ENCODE measurements at places on chromosomes 2 and 18.
A peak's percentile ranks its signal among the peaks of the same experiment; 100 is the strongest.

DNA sequence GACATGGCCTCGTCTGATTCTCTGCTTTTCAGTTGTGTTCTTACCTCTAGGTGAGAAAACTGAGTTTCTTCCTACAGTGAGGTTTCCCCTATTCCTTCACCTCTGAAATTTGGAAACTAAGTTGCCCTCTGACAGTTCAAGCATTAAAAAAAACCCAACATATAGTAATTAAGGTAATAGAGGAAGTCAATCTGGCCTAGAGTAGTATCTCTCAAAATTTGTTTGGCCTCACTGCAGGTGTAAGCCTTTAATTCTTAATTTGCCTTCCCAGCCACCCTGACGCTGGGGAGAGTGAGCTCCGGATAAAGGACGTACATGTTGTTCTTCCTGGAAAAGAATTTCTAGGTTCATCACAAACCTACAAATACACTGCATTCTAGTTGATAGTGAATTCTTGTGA lies 1.4 kb downstream of the CAD start:
- DNase-seq = no peak

DNA sequence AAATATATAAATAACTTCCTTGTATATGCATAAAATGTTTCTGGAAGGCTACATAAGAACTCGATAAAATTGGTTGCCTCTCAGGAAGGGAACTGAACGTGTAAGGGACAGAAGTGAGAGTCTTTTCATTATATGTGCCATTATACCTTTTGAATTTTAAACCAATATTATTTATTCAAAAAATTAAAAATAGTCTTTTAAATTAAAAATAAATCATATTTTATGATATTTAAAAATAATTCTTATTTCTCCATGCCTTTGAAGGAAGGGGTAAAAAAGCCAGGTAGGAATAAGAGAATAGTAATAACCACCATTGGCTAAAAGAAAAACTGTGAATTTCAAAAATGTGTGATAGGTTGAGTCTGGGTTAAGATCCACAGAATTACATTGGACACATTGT lies 45.7 kb upstream of the C2orf74 start:
- no peak for DNase-seq

DNA sequence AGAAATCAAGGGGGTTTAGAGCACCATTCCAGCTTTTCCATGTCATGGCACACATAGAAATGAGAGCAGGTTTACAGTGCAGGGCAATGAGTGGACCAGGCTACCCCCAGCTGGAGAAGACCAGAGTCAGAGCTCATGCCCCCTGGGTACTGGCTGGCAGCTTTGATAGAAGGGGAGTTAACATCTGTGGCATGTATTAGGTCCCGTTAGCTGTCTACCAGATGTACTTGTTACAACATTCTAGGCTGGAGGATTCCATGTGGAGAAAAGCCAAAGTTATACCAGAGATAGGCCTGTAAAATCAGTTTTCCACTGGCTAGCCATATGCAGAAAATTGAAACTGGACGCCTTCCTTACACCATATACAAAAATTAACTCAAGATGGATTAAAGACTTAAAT lies 109.2 kb downstream of the CCDC85A start:
- DNase-seq = no peak

GRCh38 chr2:146444085-146444484 lies 1400.7 kb upstream of the ACVR2A start:
- DNase-seq = no peak

- DNase-seq = no peak
Measured at GRCh38 chr2:9809448-9810088, 33.7 kb upstream of the TAF1B start.

DNA sequence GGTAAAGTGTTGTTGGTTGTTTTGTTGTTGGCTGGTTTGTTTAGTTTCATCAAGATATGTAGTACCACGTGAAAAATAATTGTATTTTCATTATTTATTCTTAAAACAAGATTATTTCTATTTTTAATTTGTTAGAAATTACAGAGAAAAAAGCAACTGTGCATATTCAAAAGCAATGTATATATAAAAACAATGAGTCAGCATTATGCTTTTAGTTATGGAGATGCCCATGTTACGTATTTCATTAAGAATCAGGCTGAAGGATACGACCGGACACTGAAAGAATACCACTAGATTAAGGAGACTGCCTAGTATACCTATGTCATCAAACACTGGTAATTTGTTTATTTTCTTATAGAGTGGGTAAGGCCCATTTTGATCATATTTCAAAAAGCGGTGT lies 1188.4 kb upstream of the NXPH2 start:
- no peak for DNase-seq

GRCh38 chr18:31225668-31226067 lies 63.0 kb upstream of the DSC1 start:
- peak; percentile 30 for DNase-seq

GRCh38 chr2:39772812-39773152 lies 6.3 kb downstream of the THUMPD2 start:
- no peak for DNase-seq

- DNase-seq = no peak
Measured at GRCh38 chr2:203817147-203817546, 50.4 kb upstream of the CTLA4 start.

GRCh38 chr18:60347526-60348045 lies 25.0 kb downstream of the MC4R start:
- no peak for DNase-seq

DNA sequence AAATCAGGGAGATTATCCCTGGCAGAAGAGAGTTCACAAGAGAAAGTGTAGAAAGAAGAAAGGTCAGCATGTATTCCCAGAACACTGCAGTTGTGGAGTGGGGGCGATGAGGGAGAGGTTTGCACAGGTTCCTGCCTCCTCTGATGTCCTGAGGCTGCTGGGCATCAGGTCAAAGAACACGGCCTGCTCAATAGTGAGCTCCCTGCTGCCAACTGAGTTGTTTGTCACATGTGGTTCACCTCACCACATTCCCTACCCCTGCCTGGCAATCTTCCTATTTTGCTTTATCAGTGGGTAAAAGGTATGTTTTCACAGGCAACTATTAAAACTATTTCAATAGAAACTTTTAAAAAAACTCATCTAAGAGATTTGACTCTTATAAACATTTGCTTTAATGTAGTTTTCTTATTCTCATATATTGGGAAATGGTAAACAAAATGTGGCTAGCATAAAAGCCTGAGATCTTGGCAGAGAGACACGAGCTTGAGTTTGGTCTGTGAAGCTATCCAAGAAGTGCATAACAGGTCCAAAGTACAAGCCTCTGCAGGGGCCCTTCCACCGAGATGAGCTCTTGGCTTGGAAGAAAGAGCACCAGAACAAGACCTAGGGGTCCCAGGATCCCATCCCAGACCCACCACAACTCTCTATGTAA lies 123.9 kb upstream of the SRD5A2 start:
- no peak for DNase-seq

GRCh38 chr2:154565433-154565832 lies 133.1 kb upstream of the KCNJ3 start:
- no peak for DNase-seq

GRCh38 chr2:199684832-199685231 lies 166.2 kb downstream of the FTCDNL1 start:
- no peak for DNase-seq

DNA sequence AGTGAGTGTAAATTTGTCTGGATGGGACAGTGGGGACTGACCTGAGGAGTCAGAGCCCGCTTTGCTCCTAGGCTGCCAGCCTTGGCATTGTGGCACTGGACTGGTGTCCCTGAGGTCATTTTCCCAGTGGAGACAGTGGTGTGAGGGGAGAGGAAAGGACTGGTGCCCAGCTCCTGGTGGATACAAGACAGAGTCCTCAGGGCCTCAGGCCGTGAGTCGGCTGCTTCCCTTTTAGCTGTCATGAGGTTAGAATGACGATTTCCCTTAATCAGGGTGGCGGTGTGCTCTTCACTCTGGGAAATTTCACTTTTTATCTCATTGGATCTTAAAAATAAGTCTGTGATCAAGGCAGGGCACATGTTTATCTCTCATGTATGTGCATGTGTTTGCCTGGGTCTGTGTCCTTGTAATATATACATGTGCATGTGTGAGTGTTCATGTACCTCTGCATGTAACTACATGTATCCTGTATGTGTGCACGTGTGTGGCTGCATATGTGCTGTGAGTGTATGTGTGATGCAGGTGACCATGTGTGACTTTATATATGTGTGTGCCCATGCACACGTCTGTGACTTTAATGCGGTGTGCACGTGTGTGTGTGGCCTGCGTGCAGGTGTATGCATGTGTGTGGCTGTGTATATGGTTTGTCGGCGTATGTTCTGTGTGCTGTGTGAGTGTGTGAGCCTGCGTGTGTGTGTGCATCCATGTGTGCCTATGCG lies 55.7 kb downstream of the GLI2 start:
- no peak for DNase-seq

DNA sequence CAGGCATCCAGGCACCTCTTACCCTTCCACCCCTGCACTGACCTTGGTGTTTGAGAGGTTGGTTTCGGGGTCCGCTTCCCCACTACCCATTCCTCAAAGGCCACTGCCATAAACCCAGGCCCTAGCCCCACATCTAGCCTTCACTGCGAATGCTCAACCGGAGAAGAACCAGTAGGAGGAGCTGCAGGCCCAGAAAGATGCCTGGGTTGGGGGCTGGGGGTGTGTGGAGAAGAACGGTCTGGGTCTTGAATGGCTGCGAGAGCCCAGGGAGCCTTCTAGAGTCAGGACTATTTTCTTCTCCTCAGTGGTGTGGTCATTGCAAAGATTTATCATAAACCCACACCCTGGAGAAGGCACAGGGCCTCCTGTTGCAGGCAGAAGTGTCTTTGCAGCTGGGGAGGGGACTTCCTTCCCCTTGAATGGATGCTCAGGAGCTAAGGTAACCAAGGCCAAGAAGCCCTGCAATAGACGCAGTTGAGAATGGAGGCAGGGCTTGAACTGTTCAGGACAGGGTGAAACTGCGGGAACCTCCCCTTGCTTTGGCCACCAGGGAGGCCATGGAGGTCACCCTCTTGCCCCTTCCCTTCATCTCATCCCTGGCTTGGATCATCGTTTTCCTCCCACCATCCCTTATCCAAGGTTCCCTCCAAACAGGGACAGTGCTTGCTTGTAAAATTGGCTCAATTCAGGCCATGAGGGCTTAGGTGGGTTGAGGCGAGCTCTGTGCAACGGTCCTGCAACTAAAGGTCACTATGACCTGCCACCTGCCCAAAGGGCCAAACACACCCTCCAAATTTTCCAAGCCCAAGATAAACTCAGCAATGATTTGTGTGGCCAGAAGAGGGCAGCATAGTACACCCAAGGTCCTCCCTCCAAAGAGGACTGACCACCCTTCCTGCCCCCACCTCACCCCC lies 20.9 kb downstream of the THNSL2 start:
- DNase-seq = peak; percentile 21

DNA sequence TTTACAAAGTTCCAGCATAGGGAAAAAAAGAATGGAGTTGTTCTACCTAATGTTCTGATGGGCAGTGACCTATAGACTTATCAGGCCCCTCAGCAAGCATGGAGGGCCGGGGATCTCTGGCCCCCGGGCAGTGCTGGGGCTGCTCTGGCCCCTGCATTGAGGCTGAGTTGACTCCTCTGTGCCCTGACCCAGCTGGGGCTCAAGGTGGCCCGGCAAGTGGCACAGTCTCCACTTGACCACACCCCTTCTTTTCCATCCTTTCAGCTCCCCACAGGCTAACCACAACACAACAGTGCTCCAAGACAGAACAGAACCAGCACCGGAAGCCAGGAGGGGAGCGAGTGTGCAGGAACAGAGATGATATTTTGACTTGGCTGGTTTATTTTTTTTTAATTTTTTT lies 19.9 kb downstream of the TOGARAM2 start:
- DNase-seq = no peak

DNA sequence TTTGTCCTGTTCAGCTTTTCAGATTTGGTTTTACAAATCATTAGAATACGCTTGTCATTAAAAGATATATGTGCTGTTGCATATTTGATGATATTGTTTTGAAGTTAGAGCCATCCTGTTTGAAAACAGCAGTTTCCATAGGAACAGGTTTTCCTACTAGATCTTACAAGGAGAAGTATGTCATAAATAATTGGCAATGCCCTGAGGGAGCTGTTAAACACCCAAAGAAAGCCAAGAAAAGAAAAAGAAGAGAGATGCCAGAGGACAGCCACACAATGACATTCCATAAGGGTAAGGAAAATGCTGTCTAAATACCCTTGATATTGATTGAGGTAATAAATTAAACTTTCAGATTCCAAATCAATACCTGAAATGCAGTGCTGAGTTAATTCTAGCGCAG lies 392.2 kb upstream of the CRIM1 start:
- DNase-seq = no peak

DNA sequence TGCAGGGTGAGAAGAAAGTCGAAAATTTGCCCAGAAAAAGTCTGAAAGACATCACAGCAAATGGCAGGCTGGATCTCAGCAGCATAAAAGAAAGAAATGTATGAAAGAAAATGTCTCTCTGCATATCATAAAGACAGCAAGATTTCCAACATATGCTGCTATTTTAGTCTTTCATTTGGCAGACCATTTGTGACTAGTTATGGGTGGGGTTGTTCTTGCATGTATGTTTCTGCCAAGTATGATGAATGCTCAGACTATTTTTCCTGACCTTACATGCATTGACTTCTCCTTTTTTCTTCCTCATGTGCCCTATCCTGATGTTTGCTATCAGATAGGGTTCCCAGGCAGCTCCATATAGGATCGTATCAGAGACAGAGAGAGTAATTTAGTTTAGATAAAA lies 58.5 kb upstream of the PARD3B start:
- peak; percentile 60 for DNase-seq

GRCh38 chr18:55114876-55115275 lies 155.6 kb upstream of the CCDC68 start:
- no peak for DNase-seq

DNA sequence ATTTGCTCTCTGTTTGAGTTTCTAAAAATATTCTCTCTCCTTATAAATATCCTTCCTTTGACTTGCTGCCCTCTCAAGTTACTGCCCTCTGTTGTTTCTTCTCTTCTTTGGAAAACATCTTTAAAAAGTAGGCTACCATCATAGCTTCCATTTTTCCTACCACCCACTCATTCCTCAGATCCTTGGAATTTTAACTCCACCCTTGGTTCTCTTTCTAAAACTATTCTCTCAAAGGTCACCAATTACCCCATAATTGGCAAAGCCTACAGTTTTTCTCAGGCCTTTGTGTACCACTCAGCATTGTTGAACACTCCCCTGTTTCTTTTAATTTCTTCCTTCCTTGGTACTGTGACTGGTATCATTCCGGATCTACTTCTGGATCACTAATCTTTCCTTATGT lies 43.0 kb upstream of the ITGAV start:
- DNase-seq = peak; percentile 50

GRCh38 chr2:120441744-120442471 lies 96.0 kb downstream of the INHBB start:
- peak; percentile 40 for DNase-seq

DNA sequence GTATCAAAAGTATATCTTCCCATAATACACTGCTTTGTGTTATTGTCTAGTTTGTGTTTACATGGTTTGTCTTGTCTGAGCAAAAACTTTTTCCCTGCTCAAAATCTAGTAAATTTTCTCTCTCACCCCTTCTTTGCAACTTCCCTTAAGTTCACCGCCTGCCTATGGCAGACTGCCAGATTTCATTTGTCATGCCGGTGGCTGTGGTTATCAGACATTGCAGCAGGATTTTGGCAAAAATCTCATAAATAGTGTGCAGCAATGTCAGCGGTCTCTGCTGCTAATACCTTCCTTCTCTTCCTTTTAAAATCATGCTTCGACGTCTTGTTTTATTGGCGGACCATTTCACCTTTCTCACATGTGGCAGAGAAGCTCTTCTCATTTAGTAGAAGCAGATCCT lies 45.6 kb upstream of the TMEM178A start:
- peak; percentile 91 for DNase-seq
